ENCODE measurements at places on chromosomes 3 and 15. TPM values are rescaled to one million over a fixed set of nuclear protein-coding genes. Genes with fewer than 3 reads are reported as not detected.

SCG5 gene
- total RNA-seq = 36.1 TPM

FES gene
- total RNA-seq = 15.0 TPM

CAND2 gene
- 0.60 TPM for total RNA-seq

VPS39 gene
- 17.7 TPM for total RNA-seq

CYP19A1 gene
- not detected for total RNA-seq

SV2B gene
- total RNA-seq = 0.10 TPM

P3H2 gene
- total RNA-seq = 0.03 TPM

OXTR gene
- total RNA-seq = 1.5 TPM

CTXN2 gene
- not detected for total RNA-seq

SLCO2A1 gene
- not detected for total RNA-seq

PRKCD gene
- total RNA-seq = 5.5 TPM

CKMT1B gene
- total RNA-seq = 0.20 TPM

Data from HT1080 (cell line).